Right ventricle myocardium superior (tissue), 1 donor: ENCODE measurements at places on chromosomes 6 and 20. TPM values are rescaled to one million over a fixed set of nuclear protein-coding genes. Genes with fewer than 3 reads are reported as not detected.

GRCh38 chr20:56229812-56230211 lies 18.7 kb upstream of the MC3R start:
- no peak for DNase-seq

Gene ADGRF1
- total RNA-seq: not detected

Gene KHDC1L
- not detected for total RNA-seq

- no peak for DNase-seq
These were observed 431.5 kb upstream of the ARID1B start for GRCh38 chr6:156345700-156346099.

DNA sequence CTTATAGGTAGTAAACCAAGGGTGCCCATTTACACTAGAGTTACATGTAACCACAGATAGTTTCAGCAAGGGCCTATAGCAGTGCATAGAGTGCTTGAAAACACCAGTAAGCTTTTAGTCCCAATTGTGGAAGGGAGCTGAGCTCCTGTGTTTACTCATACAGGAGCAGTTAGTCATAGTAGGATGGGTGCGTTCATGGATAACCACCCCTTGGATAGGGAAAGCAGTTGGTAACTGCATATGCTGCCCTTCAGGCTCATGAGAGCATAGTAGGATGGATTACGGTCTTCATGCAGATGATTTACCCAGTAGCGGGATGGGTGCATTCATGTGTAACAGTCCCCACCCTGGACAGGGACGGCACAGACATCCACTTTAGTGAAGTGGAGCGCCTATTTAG lies 45.1 kb downstream of the OR2B6 start:
- no peak for DNase-seq

Gene TTK
- 0.32 TPM for total RNA-seq

Gene ALDH8A1
- total RNA-seq: 0.19 TPM

DNA sequence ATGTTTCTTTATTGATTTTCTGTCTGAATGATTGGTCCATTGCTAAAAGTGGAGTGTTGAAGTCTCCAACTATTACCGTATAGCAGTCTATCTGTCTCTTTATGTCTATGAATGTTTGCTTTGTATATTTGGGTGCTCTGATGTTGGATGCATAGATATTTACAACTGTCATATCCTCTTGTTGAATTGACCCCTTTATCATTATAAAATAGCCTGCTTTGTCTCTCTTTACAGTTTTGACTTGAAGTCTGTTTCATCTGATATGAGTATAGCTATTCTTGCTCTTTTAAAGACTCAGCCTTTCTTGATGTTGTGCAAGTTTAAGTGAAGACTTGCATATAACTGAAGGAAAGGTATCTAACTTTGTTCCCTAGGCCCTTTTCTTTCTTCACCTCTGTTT lies 173.8 kb upstream of the RAB32 start:
- no peak for DNase-seq

DNA sequence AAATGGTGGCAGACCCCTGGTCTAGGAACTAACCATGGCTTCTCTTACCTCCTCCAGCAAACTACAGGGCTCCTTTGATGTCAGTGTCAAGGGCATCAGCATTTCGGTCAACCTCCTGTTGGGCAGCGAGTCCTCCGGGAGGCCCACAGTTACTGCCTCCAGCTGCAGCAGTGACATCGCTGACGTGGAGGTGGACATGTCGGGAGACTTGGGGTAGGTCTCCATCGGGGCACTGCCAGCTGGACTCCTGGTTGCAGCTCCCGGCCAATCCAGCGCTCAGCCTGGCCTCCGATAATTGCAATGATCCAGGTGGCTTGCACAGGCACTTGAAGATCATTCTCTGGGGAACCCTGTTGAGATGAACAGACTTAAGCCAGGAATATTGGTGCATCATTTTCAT lies 7.9 kb downstream of the LBP start:
- no peak for DNase-seq

DNA sequence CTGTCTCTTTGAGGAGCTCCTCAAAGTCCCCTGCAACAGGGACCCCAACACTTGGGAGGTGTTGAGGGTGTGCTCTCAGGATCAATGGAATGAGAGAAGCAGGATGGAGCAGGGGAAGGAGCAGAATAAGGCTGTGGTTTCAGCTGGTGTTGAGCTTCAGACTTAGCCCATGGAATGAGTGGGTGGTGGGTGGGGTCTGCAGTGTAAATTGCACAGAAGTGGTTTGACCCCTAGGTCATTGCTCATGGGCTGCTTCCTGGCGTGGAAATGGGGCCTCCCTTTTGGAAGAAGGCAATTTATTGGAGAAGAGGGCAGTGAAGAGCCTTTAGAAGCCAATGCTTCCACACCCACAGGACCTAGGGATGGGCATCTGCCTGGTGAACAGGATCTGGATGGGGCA lies 37.0 kb upstream of the KCNG1 start:
- DNase-seq: no peak

Gene LPA
- not detected for total RNA-seq

GRCh38 chr6:133610227-133610840 lies 278.6 kb upstream of the TCF21 start:
- no peak for DNase-seq

DNA sequence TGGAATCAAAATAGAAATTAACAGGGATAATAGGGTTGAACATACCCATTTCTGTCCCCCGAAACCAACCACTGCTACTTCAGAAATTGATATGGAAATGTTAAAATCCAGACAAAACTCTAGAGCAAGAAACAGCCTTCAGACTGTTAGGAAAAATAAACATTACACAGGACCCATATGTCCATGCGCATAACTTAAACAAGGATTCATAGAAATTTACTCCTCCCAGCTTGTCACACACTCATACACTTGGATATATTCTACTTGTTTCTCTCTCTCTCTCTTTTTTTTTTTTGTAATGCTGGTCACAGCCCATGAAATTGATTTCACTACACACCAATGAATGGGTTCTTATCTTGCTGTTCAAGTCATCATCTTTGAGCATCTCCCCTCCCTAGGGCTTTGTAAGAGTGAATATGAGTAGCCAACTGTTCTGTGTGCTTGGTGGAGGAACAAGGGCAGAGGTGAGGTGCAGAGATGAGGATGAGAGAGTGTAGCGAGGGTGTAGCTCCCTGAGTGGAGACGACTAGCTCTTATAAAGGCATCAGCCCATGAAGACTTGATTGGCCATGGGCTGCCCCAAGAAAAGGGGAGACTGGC lies 61.8 kb upstream of the MLN start:
- DNase-seq: no peak

Gene COX4I2
- total RNA-seq: 9.3 TPM

Gene TSHZ2
- total RNA-seq: 4.9 TPM

GRCh38 chr6:95519228-95520037 lies 57.9 kb upstream of the MANEA start:
- no peak for DNase-seq

Gene PTK6
- total RNA-seq: 0.13 TPM

Gene ARFGEF3
- 0.86 TPM for total RNA-seq

Gene LTB
- total RNA-seq: not detected

DNA sequence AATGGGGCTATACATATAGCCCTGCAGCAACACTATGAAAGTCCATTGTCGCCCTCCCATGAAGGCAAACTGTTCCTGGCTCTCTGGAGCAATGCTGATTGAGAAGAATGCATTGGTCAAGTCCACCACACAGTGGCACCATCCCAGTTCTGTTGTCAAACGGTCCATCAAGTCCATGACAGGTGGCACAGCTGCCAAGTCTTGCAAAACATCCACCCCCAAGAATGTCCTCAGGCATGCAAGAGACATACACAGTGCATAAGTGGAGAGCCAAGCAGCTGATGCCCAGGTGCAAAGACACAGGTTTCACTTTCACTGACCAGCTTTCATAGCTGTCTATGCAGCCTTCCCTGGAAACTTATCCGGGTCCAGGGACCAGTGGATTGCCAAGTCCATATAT lies 17.5 kb downstream of the ZNF391 start:
- DNase-seq: no peak

- DNase-seq: peak; percentile 91
These were observed 59.2 kb downstream of the TRAM2 start for GRCh38 chr6:52517502-52518278.

Gene BMP2
- 2.5 TPM for total RNA-seq

DNA sequence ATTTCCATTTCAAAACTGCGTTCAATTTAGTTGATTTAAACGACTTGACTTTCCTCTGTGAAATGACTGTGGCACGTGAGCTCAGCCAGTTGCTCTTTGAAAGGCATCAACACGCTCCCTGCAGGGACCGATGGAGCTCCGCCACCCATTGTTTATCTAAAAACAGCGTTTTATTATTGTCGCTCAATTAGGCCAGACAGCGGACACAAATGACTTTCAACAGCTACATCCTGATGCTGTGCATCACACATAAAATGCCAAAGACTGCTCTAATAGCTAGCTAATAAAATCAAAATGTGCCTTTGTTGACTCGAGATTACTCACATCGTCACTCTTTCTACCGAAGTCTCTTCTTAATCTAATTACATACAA lies 332.5 kb downstream of the CD83 start:
- DNase-seq: no peak

GRCh38 chr6:107565165-107565723 lies 75.3 kb downstream of the SOBP start:
- DNase-seq: no peak

DNA sequence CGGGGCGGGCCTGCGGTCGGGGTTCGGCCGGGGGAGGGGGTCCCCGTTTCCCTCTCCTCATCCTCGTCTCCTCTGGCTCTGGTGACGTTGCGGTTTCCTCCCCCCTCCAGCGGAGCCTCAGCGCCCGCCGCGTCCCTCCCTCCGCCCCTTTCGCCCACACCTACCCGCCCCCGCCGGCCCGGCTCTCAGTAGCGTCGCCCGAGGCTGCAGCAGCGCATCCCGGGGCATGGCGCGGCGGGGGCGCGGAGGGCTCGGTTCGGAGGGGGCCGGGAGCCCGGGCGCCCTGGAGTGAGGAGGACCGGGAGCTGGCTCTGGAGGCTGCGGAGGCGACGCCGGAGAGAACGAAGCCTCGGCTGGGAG lies at the start of gene DSE:
Gene DSE, plus strand, starts transcription at position 188 of the 360 bp plus-strand sequence. CDS start 28,304 bp downstream, outside the sequence.
- no peak for DNase-seq

DNA sequence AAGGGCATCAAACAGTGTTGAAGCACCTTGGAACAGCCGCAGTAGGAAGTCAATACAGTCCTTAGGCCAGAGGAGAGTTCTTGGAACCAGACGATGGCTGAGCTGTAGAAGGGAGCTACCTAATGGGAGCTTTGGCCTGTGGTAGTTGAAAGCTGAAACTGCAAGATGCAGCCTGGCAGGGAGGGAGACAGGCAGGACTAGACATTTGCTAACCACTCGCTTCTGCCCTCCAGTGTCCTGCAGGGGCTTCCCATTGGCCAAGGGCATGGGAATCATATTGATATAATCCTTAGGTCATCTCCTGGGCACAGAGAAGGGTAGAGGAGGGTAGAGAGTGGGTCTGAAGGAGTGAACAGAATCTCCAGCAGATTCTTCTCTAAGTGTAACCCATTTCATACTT lies 60.4 kb downstream of the TPD52L1 start:
- no peak for DNase-seq

- no peak for DNase-seq
These were observed 37.4 kb downstream of the TOMM6 start for GRCh38 chr6:41824571-41825569.

Gene HLA-G
- not detected for total RNA-seq

Gene PTCRA
- not detected for total RNA-seq

Gene SNAP91
- 2.3 TPM for total RNA-seq

DNA sequence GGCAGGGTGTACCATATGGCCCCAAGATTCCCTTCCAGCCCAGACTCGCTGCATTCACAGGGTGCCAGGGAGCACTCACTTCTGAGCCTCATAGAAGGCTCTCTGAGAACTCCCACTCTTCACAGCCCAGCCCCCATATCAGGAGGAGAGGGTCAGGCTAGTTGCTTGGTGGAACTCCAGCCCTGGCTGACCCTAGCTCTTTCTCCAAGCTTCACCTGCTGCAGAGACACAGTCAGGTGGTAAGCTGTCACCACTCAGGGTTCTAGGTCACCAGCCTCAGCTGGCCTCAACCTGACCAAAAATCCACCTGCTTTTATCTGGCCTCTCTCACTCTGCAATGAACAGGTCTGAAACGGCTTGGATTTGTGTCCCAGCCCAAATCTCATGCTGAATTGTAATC lies 162.7 kb upstream of the MLN start:
- DNase-seq: no peak
